ENCODE measurements at places on chromosomes 4 and X.

DNA sequence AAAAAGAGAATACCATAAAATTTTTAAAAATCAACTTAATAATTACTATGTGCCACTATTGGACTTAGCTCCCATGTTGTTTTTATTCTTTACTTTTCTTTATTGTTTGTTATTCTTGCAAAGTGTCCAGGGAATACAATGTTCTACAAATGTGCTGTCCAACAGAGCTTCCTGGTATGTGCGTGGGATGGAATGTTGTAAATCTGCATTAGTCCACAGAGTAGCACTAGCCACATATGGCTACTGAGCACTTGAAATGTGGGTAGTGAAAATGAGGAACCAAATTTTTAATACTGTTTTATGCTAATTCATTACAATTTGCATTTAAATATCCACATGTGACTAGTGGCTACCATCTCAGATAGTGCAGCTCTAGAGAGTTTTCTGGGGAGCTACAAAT is 14.3 kb upstream of the CORIN start:
- no peak for DNase-seq

DNA sequence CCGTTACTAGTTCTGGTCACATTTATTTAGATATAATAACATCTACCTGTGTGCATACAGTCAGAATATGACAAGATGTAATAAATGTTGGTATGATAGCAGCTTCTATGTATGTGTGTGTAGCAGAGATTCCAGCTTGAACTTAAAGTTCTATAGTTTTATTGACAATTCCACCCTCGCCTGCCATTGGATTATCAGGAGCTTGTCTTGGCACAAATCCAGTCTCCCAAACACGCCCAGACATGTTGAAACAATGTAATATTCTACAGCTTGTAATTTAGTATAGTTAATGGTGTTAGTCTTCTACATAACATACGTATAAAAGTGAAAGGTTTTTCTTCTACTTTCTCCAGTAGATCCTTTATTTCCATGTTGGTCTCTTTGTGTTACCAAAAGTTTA is 44.4 kb downstream of the BBS12 start:
- no peak for DNase-seq

- no peak for DNase-seq
Observed at GRCh38 chr4:184620212-184620867, 28.9 kb downstream of the CASP3 start.

GRCh38 chrX:132094164-132094563 is 33.7 kb downstream of the FRMD7 start:
- no peak for DNase-seq

- DNase-seq = no peak
Observed at GRCh38 chr4:11608992-11609391, 180.3 kb upstream of the HS3ST1 start.

DNA sequence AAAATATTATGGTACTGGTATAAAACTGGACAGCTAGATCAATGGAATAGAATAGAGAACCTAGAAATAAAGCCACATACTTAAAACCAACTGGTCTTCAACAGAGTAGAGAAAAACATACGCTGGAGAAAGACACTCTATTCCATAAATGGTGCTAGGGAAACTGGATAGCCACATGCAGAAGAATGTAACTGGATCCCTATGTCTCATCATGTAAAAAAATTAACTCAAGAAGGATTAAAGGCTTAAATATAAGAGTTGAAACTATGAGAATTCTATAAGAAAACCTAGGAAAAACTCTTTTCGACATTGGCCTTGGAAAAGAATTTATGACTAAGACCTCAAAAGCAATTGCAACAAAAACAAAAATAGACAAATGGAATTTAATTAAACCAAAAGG is 114.6 kb downstream of the PCDH18 start:
- DNase-seq = no peak

DNA sequence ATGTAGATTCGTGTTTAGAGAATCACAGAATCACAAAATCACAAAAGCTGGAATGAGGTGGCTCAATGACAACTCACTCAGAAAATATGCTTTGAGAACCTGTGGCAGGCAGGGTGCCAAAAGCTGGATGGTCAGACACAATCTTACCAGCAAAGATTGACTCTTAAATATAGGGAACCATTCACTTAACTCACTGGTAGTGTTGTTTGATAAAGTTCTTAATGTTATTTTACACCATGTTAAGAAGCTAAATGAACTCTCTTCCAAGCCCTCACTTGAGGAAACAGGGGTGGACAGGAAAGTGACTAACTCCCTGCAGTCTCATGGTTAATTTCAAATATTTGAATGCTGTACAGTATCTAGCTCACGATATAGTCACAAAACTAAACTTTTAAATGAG is 5.7 kb upstream of the SCOC start:
- no peak for DNase-seq
